A673 (cell line): ENCODE measurements at places on chromosomes 6 and 20. TPM values are rescaled to one million over a fixed set of nuclear protein-coding genes. Genes with fewer than 3 reads are reported as not detected.

DNA sequence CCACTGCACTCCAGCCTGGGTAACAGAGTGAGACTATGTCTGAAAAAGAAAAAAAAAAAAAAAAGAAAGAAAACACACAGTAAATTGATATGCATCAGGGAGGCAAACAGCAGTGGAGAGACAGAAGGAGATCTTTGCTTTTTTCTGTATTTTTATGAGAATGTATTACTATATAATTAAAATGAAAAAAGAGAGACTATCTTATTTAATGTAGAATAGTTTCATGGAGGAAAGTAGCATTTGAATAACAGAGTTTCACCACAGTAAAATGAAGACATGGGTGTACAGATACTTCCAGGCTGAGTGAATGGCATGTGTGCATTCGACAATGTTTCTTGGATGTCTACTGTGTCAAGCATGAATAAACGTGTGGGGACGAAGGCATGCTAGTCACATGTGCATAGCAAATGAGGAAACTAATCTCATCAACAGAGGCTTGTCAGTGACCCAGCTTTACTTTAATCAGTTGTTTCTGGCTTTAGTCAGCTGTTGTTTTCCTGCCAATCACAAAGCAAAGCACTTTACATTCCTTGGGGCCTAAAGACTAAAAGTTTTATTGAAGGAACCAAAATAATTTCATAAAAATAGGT, 55.5 kb upstream of the ARMH2 start:
- no peak for DNase-seq

GRCh38 chr6:26022132-26022472, 59.5 kb downstream of the TRIM38 start:
- DNase-seq, result peak; percentile 88

DNA sequence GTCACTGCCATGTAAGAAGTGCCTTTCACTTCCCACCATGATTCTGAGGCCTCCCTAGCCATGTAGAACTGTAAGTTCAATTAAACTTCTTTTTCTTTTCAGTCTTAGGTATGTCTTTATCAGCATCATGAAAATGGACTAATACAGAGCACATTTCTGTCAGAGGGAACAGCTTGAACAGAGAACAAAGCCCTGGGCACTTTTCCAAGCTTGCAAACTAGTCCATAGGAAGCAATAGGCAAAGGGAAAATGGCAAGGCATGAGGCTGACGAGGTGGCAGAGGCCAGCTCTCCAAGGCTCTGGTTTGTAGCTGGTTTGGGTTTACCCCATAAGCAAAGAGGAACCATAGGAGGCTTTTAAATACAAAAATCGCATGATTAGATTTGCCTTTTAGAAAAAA, 185.1 kb upstream of the HDDC2 start:
- DNase-seq, result no peak

DNA sequence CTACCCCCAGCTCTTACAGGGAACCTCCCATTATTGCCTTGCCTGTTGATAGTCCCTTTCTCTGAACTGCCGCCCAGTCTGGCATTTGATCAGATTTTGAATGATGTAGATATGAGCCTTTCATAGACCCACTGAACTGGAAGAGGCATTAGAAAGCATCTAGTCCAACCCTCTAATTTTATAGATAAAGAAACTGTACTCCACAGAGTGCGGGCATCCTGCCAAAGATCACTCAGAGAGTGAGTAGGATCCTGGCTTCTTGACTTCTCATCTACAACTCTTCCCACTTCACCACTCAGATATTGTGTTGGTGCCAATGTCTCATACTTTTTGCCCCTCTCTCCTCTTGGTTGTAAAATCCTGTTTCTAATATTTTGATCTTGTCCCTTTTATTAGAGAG, 179.2 kb upstream of the BMP2 start:
- no peak for DNase-seq

- DNase-seq, result no peak
These were observed 103.5 kb downstream of the CD24 start for GRCh38 chr6:106870824-106871717.

The MOG gene
- total RNA-seq, result not detected in 2 replicates

- DNase-seq, result no peak
These were observed 56.8 kb upstream of the TULP4 start for GRCh38 chr6:158255275-158255988.

The FOXA2 gene
- total RNA-seq, result not detected in 2 replicates

The TNF gene
- 0.17 and 0.42 TPM in 2 replicates for total RNA-seq

DNA sequence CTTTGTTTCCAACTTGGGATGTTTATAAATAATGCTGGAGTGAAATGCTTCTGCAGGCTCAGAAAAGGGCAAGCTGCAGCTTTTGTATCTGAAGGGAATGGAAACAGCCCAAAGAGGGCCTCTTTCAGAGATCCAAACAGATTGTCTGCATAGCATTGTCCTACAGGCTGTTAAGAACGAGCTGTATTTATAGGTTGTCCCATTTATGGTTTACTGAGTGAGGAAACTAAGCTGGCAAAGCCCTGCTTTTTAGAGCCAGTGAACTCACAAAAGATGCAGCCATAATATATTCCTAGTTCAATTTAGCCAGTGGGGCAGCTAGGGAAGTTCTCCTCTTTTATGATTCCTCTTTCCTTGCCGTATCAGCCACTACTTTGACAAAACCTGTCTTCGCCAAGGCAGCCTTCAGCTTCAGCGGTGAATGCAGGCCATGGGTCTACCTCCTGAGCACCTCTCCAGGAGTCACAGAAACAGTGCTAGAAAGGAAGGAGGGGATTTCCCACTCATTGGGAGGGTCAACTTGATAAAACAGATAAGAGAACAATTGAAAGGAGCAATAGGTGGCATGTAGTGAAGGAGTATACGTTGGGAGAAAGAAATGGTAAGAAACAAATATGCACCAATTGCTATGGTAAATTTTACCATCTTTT, 15.0 kb downstream of the KIAA0319 start:
- no peak for DNase-seq

The JAG1 gene
- total RNA-seq, result 42.9 and 57.5 TPM in 2 replicates

- no peak for DNase-seq
These were observed 75.3 kb downstream of the SSR1 start for GRCh38 chr6:7237653-7238188.

DNA sequence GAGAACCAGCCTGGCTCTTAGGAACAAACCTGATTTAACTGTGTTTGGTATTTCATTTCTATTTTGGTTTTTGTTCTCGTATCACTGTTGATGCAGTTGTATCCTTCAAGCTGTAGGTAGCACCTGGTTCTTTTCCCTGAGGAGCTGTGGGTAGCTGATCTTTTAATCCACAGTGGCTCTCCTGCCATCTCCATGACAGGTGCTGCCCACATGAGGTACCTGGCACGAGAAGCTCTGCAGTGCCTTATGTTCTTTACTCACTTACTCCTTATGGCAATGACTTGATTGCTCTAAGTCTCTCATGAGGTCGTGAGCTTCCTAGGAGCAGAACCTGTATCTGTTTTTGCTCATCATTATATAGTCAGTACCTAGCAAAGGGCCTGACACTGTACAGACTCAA, 74.3 kb upstream of the EMILIN3 start:
- DNase-seq, result no peak

The DEFB124 gene
- total RNA-seq, result not detected in 2 replicates

DNA sequence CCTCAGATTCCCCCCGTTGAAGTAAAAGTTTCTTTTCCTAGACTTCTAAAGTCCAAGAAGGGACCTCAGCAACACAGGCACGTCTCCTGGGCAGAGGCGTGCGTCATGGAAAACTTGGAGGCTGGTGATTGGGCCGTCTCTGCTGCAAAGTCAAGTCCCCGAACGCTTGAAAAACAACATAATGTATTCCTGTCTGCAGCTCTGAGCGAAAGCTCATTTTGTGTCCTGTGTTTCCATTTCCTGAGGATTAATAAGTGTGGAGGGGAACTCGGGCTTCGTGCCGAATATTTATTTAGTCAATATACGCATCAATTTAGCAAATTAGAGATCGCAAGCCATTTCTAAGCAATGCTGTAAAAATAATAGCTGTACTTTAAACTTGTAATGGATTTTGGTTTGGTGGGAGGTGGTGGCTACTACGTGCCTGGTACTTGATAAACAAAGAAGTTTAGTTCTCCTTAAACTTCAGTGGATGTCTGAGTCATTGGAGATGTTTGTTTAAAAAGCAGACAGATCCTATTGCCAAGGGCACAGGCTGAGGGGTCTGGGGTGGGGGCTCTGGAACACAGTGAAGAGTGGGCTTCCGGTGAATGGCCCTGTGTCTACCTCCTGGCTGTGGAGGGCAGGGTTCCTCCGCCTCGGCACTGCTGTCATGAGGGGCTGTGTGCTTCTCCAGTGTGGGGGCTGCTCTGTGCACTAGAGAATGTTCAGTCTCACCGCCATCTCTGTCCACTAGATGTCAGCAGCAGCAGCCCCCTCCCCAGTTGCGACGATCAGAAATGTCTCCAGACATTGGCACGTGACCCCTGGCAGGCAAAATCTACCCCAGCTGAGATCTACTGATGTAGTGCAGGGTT, 21.8 kb downstream of the PCK1 start:
- DNase-seq, result peak; percentile 83

The CTNNBL1 gene
- total RNA-seq, result 88.5 and 99.9 TPM in 2 replicates

GRCh38 chr20:18916886-18917750, 103.5 kb downstream of the SCP2D1 start:
- peak; percentile 49 for DNase-seq

GRCh38 chr20:20737158-20737557, 24.7 kb upstream of the RALGAPA2 start:
- DNase-seq, result peak; percentile 97

DNA sequence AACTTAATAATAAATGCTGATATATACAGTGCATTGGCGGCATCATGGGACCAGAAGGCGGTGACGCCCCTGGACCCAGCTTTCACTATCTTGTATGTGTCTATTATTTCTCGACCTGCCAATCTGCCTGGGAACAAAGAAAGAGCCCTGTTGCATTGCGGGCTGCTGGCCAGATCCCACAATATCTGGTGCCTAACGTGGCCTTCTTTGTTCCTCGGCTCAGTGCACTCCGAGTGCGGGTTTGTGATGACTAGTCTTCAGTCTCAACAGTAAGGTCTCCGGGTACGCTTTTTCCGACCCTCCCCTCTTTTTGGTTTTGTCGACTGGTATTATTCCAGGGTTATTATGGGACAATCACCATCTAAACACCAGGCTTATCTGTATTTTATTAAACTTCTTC, 291.5 kb downstream of the TBC1D32 start:
- DNase-seq, result no peak

DNA sequence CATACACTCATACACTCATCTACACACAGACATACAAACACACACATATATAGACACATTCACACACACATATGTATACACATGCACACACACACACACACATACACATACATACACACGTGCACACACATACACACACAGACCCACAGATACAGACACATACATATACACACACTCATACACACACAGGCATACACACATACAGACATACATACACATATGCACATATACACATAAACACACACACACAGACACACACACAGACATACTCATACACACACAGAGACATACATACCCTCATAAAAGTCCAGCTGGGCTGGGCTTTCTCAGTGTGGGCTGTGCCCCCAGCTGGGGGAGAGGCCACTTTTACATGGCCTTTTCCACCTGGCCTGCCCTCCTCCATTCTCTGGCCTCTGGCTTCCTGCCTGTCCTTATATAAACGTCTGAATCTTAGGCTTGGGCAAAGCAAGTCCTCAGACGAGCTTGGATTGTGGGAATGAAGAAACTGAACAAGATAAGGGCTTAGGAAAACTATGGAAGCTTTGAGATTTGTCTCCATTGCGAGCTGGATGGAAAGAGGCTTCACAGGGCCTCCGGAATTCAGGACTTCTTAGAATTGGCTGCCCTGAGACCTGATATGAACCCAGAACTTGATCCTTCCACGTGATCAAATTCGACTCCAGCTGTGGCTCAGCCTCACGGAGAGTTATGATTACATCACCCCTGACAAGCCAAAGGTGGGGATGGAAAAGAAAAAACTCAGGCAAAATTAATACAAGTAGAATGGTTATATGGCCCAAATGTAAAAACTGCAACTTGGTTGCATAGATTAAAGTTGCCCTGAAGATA, 22.5 kb upstream of the CST3 start:
- no peak for DNase-seq

The ETV7 gene
- total RNA-seq, result 0.33 and 0.58 TPM in 2 replicates

DNA sequence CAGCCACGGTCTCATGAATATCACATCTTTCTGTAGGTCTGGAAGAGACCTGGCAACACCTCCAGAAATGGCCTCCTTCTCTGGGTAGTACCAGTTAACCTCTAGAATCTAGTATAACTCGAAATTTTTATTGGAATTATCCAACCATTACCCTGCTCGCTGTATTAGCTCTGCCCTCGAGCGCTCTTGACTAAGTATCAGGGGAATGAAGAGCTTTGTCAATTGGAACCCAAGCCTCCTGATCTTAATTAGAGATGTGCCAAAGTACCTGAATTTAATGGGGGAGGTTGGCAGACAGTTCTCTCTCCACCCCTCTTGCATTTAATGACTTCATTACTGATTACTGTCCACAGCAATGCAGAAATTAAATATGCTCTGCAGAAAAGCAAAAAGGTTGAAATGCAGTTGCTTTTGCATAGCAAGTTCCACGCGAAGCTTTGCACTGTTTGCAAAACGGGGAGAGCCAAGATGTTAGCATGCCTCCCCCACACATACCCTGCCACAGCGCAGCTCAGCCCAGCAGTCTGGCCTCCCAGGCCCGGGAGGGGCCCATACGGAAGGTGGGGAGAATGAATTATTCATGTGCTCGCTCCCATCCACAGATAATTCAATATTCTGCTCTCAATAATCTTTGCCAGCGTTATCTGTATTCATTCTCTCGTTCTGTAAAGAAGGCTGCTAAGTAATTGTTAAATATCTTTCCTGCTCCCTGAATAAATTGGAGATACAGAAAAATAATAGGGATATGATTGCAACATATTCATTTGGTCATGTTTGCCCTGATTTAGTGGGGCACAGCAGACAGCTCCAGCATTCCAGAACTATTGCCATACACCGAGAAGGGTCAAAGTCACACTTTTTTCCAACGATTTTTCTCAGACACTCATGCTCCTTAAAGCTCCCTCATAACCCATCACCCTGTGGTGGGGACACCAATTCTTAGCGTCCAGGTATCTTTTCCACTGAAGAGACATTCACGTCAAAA, 305.8 kb downstream of the CDH26 start:
- DNase-seq, result no peak

DNA sequence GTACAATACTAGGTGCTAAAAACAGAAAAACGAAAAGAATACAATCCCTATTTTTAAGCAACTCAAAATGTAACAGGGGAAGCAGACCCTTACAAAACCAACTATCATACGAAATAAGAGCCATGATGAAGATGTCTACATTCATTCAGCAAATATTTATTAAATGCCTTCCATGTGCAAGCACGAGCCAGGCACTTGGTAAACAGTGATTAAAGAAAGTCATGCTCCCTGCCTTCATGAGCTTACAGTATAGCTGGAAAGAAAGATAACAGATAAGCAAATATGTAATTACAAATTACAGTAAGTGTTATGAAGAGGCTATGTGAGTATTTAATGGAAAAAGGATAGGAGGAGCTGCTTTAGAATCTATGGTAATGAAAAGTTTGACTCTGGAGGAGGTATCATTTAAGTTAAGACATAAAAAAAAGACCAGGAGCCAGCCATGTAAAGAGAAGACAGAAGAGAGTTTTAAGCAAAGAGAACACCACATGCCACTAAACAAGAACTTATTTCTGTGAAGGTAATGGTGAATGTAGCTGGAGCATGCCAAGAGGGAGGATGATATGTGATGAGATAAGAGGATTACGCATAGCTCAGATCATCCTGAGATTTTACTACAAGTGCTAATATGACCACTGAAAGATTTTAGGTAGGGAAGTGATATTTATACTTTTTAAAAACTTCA, 19.3 kb upstream of the COX7A2 start:
- no peak for DNase-seq

The GMEB2 gene
- 12.8 and 14.2 TPM in 2 replicates for total RNA-seq

GRCh38 chr6:44780161-44780560, 392.7 kb downstream of the CDC5L start:
- DNase-seq, result no peak
